ENCODE measurements at places on chromosomes 3 and 15.

DNA sequence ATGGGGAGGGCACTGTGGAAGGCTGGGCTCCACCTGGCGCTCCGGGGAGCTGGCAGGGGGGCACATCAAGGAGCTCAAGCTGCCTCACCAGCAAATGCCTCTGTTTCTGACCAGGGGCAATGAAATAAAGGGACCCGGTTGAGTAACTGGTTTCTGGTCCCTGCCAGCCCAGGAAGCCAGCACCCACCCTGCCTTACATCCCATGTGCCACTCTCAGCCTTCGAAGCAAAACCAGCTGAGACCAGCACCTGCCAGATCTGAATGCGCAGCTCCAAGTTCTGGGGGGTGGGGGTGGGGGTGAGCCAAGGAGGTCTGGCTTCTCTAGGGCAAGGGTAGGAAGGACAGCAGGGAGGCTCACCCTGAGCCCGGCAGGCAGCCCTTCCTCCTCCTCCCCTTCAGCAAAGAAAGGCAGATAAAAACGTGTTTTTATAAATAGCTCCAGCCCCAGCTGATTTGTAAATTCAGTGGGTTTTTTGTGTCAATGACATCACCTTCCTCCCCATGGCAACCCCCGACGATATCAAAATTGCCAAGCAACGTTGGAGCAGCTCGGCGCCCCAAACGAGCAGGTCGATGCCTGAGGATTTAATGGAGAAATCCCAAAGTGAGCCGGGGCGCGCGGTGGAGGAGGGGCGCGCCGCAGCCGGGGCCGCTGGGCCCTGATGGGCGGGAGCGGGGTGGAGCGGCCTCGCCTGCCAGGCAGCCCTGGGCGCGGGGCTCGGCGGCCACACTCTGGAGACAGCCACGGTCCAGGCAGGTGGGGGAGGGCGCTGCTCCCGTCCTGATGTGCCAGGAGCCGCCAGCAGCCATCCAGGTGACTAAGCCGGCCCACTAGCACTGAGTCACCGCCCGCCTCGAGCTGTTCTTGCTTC lies at the start of gene PAK6:
TSS of gene PAK6 (plus strand) at position 532 of the 872 bp plus-strand sequence. CDS start 25,723 bp downstream, outside the sequence.
- DNase-seq = peak; percentile 24

DNA sequence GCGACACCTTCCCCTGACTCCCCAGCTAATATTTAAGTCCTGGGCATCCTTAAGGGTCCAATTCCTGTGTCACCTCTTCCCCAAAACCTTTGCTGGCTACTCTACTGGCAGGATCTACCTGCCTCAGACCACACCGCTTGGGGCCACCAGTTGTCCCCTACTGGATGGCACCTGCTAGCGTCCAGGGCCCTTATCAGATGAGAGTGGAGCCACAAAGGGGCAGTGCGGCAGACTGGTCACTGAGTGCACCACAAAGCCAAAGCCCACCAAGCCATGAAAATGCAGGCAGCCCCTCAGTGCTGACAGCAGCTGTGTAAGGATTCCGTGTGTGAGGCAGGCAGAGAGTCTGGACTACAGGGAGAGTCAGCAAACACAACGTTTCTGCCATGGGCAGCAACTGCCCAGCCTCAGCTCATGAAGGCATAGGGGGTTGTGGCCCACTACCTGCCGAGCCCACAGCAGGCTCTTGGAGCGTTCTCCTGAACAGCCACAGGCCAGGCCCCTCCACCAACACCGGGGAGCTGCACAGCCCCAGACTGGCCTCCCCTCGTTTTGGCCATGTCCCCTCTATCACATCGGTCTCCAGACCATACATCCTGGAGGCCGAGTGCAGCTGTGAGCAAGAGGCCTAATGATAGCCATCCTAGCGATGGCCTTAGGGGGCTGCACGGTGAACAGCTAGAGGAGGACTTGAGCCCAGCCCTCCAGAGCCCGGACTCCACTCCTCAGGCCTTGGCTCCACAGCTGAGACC lies 32.3 kb downstream of the ALDH1L1 start:
- no peak for DNase-seq

- DNase-seq = no peak
Measured at GRCh38 chr3:173009410-173009809, 131.6 kb downstream of the SPATA16 start.

- DNase-seq = no peak
Measured at GRCh38 chr3:188573956-188574355, 420.0 kb downstream of the LPP start.

- DNase-seq = no peak
Measured at GRCh38 chr3:73685061-73685460, 60.3 kb upstream of the PDZRN3 start.

- no peak for DNase-seq
Measured at GRCh38 chr15:68501616-68502015, 69.7 kb upstream of the ITGA11 start.

GRCh38 chr3:134655706-134656105 lies 4.9 kb upstream of the KY start:
- no peak for DNase-seq

DNA sequence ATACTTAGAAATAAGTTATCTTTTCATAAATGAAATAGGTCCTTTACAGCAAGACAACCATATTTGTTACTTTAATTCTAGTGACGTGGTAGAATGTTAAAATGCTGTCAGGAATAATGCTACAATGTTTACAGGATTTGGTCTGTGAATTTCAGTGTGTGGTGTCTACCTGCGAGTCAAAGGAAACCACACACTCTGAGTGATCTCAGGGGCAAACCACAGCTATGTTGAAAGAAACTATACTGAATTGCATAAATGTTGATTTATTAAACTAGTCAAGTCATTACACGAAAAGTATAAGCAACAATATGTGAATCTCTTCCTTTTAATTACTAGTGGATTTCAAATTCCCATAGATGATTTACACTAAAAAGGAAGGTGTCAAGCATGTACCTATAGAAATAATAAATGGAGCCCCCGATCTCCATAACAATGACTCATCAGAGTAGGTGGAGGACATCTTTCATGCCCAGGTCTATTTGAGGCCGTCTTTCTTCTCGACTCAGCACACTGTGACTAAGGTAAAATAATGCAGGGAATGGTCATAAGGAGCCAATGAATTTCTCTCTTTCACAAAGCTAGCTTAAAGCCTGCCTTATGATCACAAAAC lies 463.0 kb downstream of the ERC2 start:
- DNase-seq = no peak

DNA sequence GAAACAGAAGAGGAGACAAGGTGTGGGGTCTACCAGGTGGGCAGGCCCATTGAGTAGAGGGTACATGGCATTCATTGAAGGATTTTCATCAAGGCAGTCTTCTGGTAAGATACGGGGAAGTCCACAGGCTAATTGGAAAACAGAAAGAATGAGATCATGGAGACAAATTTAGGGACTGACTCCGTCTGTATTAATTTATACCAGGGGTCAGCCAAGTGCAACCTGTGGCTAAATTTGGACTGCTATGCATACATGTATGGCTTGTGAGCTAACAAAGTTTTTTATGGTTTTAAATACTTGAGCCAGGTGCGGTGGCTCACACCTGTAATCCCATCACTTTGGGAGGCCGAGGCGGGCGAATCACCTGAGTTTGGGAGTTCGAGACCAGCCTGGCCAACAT lies 21.1 kb upstream of the SNRPN start:
- DNase-seq = no peak

DNA sequence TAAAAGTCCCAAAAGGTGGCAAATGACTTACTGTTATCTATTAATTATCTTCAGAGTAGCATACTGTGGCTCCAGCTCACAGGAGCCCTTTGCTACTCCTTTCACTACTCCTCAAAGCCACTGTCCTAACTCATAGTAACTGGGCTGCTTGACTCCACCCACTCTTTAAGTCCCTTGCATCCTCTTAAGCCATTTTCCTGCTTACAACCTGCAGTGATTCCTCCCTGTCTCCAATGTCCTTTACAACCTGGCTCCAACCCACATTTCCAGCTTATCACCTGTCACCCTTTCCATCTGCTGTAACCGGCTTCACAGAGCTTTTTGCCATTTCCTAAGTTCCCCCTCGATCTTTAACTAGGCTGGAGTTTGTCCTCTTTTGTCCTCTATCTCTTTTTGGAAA lies 388.1 kb downstream of the FGF12 start:
- no peak for DNase-seq

GRCh38 chr15:69679623-69680228 lies 227.1 kb downstream of the RPLP1 start:
- peak; percentile 58 for DNase-seq

GRCh38 chr3:4174791-4175190 lies 128.4 kb upstream of the SETMAR start:
- DNase-seq = no peak

DNA sequence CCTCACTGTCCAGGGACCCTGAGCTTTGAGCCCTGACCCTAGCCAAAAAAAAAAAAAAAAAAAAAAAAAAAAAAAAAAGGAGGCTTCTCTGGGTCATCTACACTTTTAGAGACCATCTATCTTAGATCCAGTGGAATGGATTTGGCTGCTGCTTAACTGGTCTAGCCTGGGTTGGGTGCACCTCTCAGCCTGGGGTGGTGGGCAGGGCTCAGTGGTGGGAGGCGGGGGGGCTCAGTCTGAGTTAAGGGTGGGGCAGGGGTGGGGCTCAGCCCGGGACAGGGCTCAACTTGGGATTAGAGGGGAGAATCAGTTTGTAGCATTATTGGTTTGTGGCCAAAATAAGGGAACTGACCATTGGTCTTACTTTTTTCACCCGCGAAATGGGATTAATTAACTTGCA lies 139.2 kb downstream of the TPRA1 start:
- DNase-seq = no peak

DNA sequence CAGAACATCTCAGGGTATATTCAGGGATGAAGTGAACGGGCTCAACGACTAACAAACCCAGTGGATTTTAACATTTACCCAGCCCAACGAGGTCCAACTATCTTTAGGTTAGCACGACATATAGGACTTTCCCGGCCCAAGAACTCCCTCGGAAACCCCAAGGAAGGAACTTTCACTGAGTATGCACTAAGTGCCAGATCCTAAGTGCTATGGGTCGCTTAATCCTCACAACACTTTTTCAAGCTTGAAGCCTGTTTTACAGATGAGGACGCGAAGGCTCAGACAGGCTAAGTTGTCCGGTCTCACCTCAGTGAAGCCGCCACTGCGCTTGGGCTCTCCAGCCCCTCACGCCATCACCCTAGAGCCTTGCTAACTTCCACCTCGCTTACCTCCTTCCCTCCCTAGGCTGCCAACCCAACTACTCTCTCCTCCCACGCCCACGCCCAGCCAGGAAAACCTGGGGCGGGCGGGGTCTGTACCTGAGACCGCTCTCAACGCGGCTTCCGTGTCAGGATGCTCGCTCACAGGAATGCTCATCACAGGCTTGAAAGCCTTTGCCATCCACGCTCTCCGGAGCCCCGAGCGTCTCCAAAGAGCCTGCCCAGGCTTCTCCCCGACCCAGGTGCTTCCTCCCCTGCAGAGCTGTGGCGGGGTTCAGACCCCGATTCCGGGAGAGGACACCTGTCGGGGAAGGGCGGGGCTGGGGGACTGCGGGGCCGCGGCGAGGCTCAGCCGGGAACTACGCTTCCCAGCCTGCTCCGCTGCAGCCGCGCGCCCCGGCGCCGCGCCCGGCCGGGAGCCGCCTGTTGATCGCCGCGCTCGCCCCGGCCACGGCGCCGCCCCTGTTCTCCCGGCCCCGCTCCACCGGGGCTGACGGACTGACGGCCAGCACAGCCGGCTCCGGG lies at the start of gene TMOD2:
TSS of gene TMOD2 (plus strand) at position 806 of the 905 bp plus-strand sequence. CDS start 14,845 bp downstream, outside the sequence.
- DNase-seq = no peak

- DNase-seq = no peak
Measured at GRCh38 chr3:172355836-172356235, 92.4 kb downstream of the GHSR start.

- no peak for DNase-seq
Measured at GRCh38 chr15:73982222-73982962, 9.7 kb downstream of the STOML1 start.

DNA sequence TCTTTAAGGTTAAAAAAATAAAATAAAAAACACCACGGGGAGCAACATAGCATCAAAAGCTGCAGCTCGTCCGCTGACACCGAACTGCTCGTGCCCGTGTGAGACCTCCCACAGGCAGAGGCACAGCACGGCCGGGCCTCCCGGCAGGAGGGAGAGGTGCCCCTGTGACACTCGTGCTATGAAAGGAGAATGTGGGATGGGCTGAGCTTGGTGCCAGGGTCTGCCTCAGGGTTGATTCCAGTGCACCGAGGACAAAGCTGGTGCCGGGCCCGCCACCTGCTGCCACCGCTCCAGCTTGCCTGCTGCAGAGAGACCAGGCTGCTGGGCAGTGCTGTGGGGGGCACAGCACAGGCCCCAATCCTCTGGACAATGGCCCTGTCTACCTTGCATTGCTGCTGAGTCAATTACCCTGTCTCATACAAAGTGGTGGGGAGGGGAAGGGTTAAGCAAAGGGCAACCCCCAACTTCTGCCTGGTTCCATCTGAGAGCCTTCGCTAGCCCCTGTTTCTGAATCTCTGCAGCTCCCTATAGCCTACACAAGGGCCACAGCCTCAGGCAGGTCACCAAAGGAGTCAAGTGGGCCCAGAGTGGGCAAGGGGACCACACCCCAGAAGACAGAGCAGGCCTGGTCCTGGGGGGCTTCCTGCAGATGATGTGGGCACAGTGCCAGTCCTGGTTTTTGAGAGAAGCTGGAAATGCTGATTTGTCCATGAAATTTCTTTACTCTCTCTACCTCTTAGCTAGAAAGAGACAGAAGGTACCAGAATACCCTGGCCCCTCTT lies 74.0 kb upstream of the SNRPA1 start:
- no peak for DNase-seq

DNA sequence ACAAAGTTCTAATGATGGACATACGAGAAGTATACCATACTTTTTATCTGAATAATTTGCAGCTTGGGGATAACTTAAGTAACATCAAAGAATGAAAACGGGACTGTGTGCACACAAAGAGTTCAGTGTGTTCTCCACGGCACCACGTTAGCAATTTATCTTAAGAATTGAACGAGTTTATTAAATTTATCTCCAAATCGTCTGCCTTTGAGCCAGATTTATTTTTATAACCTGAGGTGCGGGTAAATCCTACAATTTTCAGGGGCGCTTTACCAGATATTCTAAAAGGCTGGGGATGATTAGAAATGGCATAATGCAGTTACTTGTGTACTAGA lies 3.5 kb downstream of the CHD2 start:
- no peak for DNase-seq

Measured in stimulated activated CD4-positive, alpha-beta T cell treated with anti-CD3 and anti-CD28 coated beads, Interleukin-15, amount 100 ng/mL, for 48 hours (primary cell).